ENCODE measurements at places on chromosomes 4 and X. TPM values are rescaled to one million over a fixed set of nuclear protein-coding genes. Genes with fewer than 3 reads are reported as not detected.
A peak's percentile ranks its signal among the peaks of the same experiment; 100 is the strongest.

DNA sequence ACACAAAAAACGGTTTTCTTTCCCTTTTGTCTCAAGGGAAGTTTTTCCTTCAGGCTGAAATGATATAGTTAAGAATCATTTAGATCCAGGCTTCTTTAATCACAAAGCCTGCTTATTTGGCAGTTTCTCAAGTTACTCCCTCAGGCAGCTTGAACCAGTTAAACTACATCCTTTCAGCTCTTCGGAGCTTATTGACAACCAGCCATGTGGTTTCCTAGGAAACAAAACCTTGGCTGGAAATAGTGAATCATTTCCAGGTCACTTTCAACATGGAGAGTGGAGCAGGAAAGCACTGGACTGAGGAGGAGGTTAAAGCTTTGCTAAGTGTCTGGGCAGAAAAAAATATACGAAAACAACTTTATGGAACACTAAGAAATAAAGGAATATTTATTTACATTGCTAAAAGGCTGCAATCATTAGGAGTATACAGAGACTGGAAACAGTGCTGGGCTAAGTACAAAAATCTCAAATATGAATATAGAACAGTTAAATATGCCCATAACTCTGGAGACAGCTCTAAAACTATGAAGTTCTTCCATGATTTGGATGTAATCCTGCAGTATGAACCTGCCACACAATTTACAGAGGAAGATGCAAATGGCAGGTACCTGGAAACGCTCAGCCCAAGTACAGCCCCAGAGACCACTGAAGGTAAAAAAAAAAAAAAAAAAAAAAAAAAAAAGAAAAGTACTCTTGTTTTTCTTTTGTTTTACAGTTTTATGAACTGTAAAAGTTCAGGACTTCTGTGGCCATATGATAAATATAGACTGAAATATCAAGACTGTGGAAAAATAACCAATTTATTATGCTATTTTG, 23.2 kb upstream of the AASDH start:
- peaks cover 15% of the 10 kb centered on the region for H3K4me1 ChIP-seq
- H3K27me3 ChIP-seq = no peaks in the 10 kb centered on the region
- peak overlapping the region; percentile 36 for H3K27ac ChIP-seq
- peaks cover 6% of the 10 kb centered on the region for H3K36me3 ChIP-seq
- DNase-seq = no peak

DNA sequence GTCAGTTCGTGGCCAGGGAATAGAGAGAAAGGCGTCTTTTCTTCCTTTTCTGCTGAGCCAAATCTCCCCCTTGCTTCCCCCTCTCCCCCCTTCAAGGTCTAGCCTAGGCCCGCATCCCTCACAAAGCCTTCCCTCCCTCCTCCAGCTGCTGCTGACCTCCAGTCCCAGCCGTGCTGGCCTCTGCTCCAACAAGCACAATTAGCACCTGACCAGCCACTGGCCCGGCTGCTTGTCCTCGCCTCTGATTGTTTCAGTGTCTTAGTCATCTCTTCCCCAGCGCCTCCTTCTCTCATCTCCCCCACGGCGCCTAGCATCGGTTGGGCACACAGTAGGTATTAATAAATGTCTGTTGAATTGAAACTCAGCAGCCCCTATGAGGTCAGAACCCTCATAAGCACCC, 4.2 kb downstream of the ELF4 start:
- no peak for DNase-seq
- peaks cover 15% of the 10 kb centered on the region for H3K36me3 ChIP-seq
- H3K27ac ChIP-seq = peak overlapping the region; percentile 73

Gene RBBP7
- 191 TPM for total RNA-seq

DNA sequence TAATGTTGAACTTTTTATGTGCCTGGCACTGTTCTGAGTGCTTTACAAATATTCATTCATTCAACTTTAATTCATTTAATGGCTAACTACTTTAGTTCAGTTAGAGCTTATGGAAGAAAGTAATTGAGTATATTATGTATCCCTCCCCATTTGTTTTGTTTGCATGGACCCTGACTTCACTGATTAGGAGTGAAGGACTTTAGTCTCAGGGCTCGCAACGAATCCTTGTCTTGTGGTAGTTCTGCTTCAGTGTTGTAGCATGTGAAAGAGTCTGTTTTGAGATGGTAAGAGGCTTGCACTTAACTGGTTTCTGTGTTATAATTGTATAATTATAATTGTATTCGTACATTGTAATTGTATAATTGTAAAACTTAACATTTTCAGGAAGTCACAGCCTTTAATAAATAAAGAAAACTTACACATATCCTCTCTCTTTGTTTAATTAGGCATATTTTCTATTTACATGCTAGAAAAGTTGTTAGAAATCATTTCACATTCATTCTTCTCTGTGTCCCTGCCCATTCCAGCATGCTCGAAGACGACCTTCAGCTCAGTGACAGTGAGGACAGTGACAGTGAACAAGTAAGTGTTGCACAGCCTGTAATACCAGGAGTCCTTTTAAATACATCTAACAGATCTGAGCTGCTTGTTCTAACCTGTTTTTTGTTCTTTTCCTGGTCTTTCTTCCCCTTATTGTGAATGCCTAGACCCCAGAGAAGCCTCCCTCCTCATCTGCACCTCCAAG, 115.1 kb downstream of the KLHL8 start:
- H3K4me3 ChIP-seq = no peak overlapping the region
- H3K36me3 ChIP-seq = peaks cover 42% of the 10 kb centered on the region
- H3K4me1 ChIP-seq = peaks cover 37% of the 10 kb centered on the region
- H3K27ac ChIP-seq = no peak overlapping the region
- no peaks in the 10 kb centered on the region for H3K27me3 ChIP-seq

Gene GABRE
- total RNA-seq = not detected

DNA sequence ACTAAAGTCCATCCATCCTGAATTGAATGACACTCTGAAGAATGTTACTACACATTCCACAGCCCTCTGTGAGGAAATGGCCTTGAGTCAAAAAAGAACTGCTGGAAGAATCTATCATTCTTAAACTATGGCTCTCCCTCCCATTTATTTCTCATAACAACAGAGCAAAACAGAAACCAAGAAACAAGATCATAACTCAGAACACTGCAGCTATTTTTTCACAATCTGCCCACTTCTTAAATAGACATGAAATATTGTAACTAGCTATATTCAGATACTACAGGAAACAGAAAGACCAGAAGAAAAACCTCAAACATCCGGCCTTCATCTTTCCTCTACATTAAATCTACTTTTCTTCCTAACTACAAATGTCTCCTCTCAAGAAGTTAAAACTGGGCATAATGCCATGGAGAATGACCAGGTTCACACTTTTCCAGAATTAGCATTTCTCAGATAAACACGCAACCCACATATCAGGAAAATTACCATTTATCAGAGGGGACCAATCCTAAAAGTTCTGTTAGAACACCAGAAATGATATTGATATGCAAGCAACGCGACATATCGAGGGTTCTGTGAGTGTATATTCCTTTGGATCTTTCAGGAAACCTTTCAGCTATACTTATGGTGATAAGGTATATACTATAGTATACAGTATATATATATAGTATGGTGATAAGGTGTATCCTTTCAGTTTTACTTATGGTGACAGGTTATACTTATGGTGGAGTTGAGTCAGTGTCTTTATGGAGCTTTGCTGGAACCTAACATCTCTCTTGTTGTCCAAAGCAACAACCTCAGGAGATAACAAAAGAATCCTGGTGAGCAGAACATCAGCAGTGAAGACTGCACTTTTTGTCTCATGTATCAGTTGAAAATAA, 60.4 kb upstream of the IRF2 start:
- H3K4me1 ChIP-seq = peaks cover 53% of the 10 kb centered on the region
- H3K27me3 ChIP-seq = no peaks in the 10 kb centered on the region
- peak overlapping the region; percentile 67 for H3K4me3 ChIP-seq
- DNase-seq = peak; percentile 49
- peaks cover 6% of the 10 kb centered on the region for H3K36me3 ChIP-seq

GRCh38 chr4:83369831-83370639, 35.4 kb upstream of the HPSE start:
- peaks cover 11% of the 10 kb centered on the region for H3K27me3 ChIP-seq
- DNase-seq = no peak
- H3K27ac ChIP-seq = no peak overlapping the region
- no peak overlapping the region for H3K4me3 ChIP-seq

DNA sequence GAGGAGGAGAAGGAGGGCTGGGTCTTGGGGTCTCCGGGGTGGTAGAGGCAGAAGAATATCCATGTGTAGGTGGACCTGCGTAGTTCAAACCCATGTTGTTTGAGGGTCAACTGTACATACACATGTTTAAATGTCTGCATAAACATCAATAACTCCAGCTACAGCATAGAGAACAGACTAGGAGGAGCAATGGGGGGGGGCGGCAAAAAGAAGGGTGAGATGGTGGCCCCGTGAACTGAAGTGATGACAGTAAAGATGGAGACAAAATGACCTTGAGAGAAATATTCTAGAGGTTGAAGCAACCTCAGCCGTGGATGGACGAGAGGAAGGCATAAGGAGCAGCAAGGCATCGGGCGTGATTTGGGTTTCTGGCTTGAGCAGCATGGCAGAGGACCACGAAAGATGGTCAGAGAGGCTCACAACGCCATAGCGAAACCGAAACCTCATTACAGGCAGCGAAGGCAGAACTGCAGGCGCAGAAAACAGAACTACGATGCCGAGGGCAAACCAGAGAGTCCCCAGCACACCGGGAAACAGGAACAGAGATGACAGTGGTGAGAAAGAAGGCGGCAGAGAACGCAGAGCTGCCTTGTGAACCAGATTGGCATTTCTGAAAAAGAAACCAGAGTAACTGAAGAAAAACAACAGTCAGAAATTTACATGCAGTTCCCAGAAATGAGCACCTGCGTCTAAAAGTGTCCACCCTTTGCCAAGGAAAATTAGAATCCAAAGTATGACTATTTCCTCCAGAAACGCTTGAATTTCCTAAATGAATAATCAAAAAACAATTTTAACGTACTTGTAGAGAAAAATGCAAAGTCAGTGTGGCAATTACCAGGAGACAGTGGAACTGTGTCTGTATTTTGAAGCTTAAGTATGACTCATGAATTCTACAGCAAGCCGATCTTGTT, 50.3 kb upstream of the ENPP6 start:
- H3K27ac ChIP-seq = peak overlapping the region; percentile 98
- no peaks in the 10 kb centered on the region for H3K27me3 ChIP-seq
- peaks cover 62% of the 10 kb centered on the region for H3K4me1 ChIP-seq
- peak overlapping the region; percentile 77 for H3K4me3 ChIP-seq
- peaks cover 7% of the 10 kb centered on the region for H3K36me3 ChIP-seq

Gene AKAP14
- total RNA-seq = not detected

All from activated CD4-positive, alpha-beta T cell treated with anti-CD3 and anti-CD28 coated beads, Interleukin-2, amount 10 ng/mL, durations not matched to agents 7 days and 5 days (primary cell).